Nucleus accumbens (tissue), 56 donors: ENCODE measurements at places on chromosomes 2 and 18.

DNA sequence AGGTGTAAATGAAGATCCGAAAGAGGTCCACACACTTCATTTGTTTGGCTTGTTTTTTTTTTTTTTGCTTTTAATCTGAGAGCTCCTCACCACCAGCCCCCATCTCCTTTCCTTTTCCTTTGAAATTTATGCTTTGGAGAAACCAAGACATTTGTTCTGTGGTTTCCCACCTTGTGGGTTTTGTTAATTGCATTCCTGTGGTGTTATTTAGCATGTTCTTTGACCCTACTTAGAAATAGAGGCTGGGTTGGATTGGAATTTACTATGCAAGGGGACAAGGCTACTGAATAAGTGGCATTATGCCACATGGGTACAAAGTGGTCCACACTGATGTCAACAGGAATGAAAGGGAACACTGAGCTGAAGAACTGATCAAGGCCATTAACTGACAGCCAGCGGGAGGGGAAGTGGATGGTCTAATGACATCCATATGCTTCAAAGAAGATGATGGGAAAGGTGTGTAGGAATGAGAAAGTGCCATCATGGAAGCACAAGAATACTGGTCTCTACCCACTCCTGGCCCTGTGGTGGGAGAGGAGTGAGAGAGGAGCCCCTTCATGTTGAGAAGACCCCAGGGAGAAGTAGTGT lies 8.9 kb downstream of the CCL20 start:
- no peak for DNase-seq

DNA sequence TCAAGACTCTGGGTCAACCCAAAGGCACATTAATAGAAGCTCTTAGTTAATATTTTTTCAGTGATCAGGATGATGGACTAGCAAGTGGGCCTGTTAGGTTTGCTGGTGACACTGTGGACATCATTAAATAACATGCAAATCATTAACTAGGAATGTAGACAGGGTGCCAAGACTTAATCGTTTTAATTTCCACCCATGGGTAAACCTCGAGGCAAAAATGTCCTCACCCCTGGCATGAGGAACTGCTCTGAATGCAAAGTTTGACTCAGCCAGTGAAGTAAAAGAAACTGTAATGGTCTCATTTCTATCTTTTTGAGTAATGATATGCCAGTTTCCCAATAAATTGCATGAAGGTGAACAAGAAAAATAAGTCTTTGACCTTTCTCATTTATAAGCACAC lies 152.6 kb upstream of the MEX3C start:
- DNase-seq: no peak

GRCh38 chr18:12287684-12288402 lies 20.2 kb upstream of the TUBB6 start:
- no peak for DNase-seq

- no peak for DNase-seq
Observed at GRCh38 chr2:26613241-26614215, 27.6 kb downstream of the CIB4 start.

DNA sequence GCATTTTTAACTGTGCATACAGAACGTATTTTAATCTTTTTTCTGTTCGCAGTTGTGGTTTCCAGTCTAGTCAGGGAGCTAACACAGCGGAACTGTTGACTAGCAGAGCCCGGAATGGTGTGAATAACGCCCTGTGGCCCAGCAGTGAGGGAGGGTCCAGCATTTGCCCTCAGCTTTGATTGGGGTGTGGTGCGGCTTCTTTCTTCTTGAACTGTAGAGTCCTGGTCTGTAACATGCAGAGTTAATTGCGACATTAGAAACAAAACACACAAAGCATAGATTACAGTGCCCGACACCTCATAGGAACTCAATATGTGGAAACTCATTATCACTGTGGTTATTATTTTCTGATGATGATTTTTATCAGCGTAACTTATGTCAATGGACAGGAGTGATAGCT lies 253.6 kb downstream of the SOX11 start:
- no peak for DNase-seq

- DNase-seq: no peak
Observed at GRCh38 chr2:100174026-100174431, 31.6 kb upstream of the AFF3 start.

- no peak for DNase-seq
Observed at GRCh38 chr2:240553956-240554480, 3.8 kb downstream of the ANKMY1 start.

DNA sequence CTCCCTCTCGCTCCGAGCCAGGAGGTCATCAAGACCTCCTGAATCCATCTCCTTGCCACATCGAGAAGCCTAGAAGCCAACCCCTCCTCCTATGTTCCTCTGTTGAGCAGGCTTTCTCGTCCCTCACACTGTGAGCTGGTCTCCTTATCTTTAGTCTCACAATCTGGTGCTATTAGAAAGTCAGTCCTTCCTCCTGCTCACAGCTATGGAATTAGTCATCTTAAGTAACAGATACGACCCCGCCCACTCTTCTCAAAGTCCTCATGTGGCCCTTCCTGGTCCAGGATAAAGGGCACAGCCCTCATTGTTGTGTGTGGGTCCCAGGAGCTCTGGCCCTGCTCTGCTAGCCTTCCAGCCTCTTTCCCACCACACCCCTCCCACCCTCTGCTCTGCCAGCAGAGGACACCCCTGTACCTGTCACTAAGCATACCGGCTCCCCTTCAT lies 41.4 kb upstream of the TRIB2 start:
- DNase-seq: no peak

DNA sequence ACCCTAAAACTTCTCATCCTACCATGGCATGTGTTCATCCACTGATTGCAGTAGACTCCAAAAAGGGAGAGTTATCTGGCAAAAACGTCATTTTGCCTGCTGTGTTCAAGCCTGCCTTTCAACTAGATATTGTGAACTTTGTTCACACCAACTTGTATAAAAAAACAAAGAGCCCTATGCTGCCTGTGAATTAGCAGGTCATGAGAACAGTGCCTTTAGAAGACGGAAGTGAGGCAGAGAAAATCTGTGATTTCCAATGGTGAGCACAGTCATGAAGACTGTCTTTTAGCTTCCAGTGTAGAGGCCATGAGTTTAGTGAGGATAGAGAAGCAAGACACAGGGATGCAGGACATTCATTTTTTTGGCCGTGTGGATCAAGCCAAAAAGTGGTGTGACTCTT lies 103.6 kb upstream of the PGAP1 start:
- no peak for DNase-seq

DNA sequence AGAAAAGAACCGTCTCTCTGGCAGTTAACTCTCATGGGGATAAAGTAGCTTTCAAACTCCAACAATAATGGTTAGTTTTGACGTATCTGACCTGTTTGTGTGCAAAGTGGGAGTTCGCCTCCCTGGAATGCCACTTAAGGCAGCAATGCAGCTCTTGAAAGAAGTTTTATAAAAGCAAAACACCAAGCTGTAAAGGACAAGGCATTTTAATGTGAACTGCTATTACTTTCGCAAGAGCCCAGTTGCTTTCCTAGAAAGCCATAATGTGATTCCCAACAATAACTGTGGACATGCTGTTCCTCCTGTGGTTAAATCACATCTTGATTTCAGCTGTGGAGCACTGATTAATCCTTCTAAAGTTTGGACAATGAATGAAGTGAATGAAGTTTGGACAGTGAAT lies 303.7 kb downstream of the PTPRM start:
- DNase-seq: no peak

DNA sequence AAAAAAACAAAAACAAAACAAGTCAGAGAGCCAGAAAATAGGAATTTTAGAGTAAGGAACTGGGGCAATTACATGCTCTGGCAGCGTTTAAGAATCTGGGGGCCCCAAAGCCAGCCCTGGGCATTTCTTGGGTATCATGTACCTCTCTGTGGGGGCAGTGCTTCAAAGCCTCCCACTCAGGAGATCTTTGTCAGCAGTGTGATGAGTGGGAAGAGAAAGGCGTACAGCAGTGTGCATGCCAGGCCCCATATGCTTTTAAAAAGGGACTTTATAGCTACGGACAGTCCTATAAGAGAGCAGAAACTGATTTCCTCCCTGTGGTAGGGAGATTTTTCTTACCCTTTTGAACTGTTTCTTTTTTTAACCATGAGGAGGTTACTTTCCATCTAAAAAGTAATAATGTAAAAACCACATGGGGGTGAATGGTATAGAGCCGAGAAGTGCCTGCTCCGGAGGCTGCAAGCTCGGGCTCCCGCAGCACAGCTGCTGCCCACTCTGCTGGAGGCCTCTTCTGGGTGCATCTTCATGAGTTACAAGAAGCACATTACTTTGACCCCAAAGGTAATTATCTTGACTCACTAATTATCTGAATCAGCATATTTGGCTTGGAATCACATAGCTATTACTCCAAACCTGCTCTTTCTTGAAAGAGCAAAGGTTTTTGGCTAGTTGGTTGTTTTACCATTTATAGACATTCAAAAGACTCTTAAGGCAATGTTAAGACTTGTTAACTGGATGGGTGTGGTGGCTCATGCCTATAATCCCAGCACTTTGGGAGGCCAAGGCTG lies 46.4 kb downstream of the PROC start:
- DNase-seq: no peak
